GM23338 (cell line): ENCODE measurements at places on chromosomes 3 and 15. TPM values are rescaled to one million over a fixed set of nuclear protein-coding genes. Genes with fewer than 3 reads are reported as not detected.

DZIP1L gene
- total RNA-seq = 11.4 and 19.5 TPM in 2 replicates

GRAMD1C gene
- 0.78 and 3.3 TPM in 2 replicates for total RNA-seq

DNA sequence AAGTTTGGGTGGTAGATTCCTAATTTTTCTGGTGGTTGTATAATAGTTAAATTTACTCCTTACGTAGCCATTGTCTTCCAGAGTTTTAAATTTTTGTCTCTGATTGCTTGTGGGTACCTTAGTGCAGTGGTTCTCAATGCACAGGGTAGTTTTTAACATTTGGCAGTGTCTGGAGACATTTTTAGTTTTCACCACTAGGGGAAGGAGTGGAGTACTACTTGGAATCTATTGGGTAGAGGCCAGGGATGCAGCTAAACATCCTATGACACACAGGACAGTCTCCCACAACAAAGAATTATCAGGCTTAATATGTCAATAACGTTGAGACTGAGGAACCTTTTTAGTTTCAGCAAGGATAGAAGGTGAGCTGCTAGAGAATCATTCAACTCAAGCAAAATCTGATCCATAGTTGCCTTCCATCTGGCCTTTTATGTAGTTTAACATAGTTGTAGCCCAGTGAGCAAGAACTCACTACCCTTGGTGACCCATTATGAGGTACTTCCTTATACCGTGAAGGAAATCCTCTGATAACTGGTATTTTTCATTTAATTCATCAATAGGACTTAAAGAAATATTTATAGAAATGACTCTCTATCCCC lies 8.6 kb upstream of the STX19 start:
- H3K27ac ChIP-seq = no peak overlapping the region
- no peaks in the 10 kb centered on the region for H3K36me3 ChIP-seq
- no peaks in the 10 kb centered on the region for H3K4me1 ChIP-seq
- peak; percentile 73 for DNase-seq

ROPN1B gene
- not detected in 2 replicates for total RNA-seq

DNA sequence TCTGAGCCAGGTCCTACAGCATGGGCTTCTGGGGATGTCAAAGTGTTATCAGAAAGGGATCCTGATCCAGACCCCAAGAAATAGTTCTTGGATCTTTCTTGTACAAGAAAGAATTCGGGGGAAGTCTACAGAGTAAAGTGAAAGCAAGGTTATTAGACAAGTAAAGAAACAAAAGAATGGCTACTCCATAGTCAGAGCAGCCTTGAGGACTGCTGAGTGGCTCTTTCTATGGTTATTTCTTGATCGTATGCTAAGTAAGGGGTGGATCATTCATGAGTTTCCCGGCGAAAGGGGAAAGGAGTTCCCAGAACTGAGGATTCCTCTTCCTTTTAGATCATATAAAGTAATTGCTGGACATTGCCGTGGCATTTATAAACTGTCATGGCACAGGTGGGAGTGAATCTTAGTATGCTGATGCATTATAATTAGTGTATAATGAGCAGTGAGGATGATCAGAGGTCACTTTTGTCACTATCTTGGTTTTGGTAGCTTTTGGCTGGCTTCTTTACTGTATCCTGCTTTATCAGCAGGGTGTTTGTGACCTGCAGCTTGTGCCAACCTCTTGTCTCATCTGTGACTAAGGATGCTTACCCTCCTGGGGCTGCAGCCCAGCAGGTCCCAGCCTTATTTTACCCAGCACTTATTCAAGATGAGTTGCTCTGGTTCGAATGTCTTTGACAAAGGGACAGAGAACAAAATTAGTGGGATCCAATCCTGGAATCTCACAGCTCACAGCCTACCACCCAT lies 41.0 kb downstream of the CRYGS start:
- no peaks in the 10 kb centered on the region for H3K27me3 ChIP-seq
- no peaks in the 10 kb centered on the region for H3K36me3 ChIP-seq
- H3K4me1 ChIP-seq = no peaks in the 10 kb centered on the region

- H3K4me3 ChIP-seq = no peak overlapping the region
- peaks cover 35% of the 10 kb centered on the region for H3K4me1 ChIP-seq
- peaks cover 60% of the 10 kb centered on the region for H3K27me3 ChIP-seq
- H3K27ac ChIP-seq = no peak overlapping the region
- H3K36me3 ChIP-seq = no peaks in the 10 kb centered on the region
- DNase-seq = no peak
These were observed 1.4 kb upstream of the RSRC1 start for GRCh38 chr3:158108445-158108985.

THBS1 gene
- total RNA-seq = 81.3 and 81.9 TPM in 2 replicates

TIMP4 gene
- total RNA-seq = 11.1 and 16.1 TPM in 2 replicates

NMB gene
- total RNA-seq = 19.8 and 22.0 TPM in 2 replicates

- no peaks in the 10 kb centered on the region for H3K36me3 ChIP-seq
- H3K4me3 ChIP-seq = no peak overlapping the region
- peaks cover 6% of the 10 kb centered on the region for H3K4me1 ChIP-seq
These were observed 17.6 kb downstream of the SLC6A20 start for GRCh38 chr3:45778761-45779201.

DNA sequence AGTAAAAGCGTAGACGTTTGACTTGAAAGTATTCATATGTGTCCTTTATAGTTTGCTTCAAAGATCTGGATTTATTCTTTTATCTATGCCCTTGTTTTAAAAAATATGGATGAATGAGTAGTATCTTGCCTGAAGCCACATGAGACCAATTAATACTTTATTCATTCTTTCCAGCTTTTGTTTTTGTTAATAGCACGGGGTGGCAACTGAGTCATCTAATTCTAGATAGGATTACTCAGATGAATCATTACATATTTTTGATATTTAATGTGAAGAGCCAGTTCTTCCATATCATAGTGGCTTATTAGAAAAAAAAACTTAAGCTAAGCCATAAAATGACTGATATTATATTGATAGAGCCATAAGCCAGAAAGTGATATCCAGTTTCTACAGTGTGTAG lies 121.9 kb downstream of the BBX start:
- peaks cover 17% of the 10 kb centered on the region for H3K4me1 ChIP-seq
- no peak for DNase-seq
- no peak overlapping the region for H3K4me3 ChIP-seq
- no peaks in the 10 kb centered on the region for H3K36me3 ChIP-seq
- H3K27me3 ChIP-seq = no peaks in the 10 kb centered on the region
- no peak overlapping the region for H3K27ac ChIP-seq

PDE12 gene
- 12.9 and 14.3 TPM in 2 replicates for total RNA-seq
